ENCODE measurements at places on chromosomes 2 and 18. TPM values are rescaled to one million over a fixed set of nuclear protein-coding genes. Genes with fewer than 3 reads are reported as not detected.
A peak's percentile ranks its signal among the peaks of the same experiment; 100 is the strongest.

The CIB4 gene
- not detected for total RNA-seq

The DRC1 gene
- not detected for total RNA-seq

The DTNA gene
- total RNA-seq, result 0.53 TPM

The DQX1 gene
- total RNA-seq, result 0.40 TPM

The FAM98A gene
- total RNA-seq, result 42.9 TPM

The NAB1 gene
- total RNA-seq, result 43.6 TPM

The HES6 gene
- total RNA-seq, result 1.8 TPM

- DNase-seq, result no peak
Measured at GRCh38 chr2:118830118-118830517, 17.3 kb downstream of the EN1 start.

- DNase-seq, result no peak
Measured at GRCh38 chr18:75478996-75479880, 51.7 kb upstream of the SMIM21 start.

GRCh38 chr2:195521589-195521988 lies 135.4 kb upstream of the SLC39A10 start:
- DNase-seq, result no peak

DNA sequence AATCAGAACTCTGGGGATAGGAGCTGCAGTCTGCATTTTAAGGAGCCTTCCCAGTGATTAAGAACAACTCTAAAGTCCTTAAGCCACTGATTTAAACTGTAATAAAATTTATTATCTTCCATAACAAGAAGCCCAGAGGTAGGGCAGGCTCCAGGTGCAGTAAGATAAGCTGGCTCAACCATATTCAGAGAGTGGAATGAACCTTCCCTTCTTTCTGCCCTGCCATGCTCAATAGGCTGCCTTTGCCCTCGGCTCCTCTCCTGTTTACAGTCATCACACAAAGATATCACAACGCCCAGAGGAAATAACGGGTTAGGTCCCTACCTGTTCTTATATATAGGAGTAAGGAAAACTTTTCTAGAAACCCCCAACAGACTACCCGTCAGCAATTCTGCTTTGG lies 90.5 kb upstream of the CDCA7 start:
- no peak for DNase-seq

DNA sequence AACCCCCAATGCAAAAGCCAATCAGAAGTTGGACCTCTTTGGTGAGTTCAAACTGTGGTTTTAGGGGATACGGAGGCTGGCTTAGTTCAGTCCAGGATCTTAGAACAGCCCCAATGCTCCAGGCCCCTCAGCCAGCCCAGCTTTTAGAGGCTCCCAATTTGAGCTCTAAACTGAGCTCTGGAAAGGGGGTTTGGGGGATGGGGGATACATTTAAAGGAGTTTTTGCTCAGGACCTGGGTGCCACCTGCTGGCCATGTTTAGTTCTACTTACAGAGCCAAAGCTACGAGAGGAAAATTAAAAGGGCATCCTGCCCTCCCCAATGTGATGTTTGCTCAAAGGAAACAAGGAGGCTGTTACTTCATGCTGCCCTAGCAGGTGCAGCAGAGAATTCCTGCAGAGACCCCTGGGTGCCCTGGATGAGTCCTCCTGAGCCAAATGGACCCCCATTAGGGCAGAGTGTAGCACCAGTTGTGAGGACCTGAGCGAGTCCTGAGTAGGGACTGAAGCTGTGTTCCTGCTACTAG lies 15.9 kb upstream of the TMEM214 start:
- DNase-seq, result peak; percentile 69

GRCh38 chr18:4319738-4320677 lies 135.1 kb downstream of the DLGAP1 start:
- DNase-seq, result no peak

DNA sequence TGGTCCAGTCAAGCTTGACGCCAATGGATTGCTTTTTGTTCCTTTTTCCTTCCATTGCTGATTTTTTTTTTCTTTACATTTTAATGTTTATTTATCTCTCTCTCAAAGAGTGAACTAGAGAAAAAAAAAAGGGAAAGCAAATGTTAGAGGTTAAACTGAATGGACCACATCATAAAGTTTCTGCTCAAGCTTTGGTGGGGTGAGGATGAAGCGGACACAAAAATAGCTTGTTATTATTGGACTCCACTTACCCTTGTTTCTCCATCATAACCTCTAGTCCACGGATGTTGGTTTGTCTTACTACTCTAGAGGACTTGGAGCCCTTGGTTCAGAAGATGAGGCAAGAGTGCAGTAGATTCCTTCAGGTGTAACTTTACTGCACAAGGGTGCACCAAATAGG lies 27.6 kb upstream of the CERS6 start:
- DNase-seq, result no peak

DNA sequence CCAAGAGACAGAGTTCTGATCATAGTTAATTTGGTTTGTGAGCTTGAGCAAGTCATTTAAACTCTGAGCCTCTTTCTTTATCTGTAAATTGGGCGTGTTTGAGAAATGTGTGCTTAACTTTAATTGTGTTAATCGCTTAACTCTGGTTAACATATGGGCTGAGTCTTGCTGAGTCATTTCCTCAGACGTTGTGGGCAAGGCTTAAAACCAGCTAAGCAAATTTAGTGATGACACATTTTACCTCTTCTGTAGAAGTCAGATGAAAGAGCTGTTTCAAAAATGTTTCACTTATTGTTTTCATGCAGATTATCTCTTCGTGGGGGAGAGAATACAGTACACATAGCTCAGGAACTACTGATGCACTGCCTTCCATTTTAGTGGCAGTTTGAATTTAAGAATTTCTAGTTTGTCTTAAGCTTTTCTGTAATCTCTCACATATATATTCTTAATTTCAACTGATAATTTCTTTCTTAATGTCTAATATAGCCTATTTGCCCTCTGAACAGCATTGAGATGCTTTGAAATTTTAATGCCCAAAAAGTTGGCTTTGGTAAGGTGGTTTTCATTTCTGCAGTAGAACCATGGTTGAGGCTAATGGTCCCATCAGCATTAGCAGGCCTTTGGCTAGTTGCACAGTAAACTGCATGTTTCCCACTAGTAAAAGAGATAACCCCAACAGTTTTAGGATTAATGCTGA lies 34.9 kb downstream of the RAB10 start:
- peak; percentile 73 for DNase-seq

GRCh38 chr2:46331109-46331766 lies 34.0 kb downstream of the EPAS1 start:
- DNase-seq, result no peak

- no peak for DNase-seq
Measured at GRCh38 chr2:61928826-61929461, 23.5 kb downstream of the COMMD1 start.

DNA sequence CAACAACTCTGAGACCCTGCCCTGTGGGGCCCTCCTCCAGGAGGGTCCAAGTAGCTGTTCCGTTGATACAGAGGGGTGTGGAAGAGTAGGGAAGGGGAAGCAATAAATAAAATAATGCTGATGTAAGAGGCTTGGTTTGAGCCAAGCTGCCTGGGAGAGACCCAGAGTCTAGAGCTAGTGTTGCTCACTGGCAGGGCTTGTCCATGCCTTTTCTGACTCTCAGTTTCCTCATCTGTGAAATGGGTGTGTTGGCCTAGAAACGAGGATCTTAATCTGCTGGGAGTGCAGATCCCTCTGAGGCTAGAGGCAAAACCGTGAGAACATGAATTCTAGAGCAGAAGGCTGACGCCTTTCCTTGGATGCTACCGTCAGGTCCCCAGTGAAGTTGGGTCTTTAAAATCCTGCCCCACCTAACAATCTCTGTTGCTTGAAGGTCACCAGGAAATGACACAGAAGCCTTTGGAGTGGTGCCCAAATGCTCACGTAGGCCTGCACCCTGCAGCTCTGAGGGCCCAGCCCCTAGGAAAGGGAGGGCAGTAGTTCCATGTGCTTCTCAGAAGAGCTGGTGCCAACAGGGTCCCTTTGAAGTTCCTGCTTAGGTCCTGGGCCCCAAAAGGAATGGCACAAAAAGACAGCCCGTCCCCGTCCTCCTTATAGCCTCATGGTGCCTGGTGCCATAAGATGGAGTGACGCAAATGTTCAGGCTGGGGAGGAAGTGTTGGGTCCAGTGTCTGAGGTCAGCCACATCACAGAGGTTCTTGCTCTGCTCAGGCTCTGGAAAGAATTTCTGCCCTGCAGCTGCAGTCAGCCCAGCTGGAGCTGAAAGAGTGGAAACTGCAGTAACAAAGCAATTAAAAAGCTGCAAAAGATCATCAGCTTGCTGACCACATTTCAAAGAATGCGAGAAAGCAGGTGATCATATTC lies 73.2 kb upstream of the SMAD2 start:
- no peak for DNase-seq

- no peak for DNase-seq
Measured at GRCh38 chr2:170679607-170680079, 35.5 kb upstream of the SP5 start.

DNA sequence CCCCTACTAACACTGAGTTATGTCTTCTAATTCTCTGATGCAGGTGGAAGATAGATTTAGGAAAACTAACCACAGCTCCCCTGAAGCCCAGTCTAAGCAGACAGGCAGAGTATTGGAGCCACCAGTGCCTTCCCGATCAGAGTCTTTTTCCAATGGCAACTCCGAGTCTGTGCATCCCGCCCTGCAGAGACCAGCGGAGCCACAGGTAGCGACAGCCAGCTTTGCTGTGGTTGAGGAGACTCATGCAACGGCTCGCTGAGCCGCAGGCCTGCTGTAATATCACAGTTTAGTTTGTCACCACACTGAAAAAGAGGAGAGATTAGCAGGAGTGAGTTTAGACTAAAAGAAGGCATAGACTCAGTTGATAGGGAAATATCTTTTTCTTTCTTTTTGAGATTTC lies 131.0 kb upstream of the IL1R2 start:
- DNase-seq, result no peak

- no peak for DNase-seq
Measured at GRCh38 chr2:105629634-105630033, 115.1 kb upstream of the NCK2 start.

DNA sequence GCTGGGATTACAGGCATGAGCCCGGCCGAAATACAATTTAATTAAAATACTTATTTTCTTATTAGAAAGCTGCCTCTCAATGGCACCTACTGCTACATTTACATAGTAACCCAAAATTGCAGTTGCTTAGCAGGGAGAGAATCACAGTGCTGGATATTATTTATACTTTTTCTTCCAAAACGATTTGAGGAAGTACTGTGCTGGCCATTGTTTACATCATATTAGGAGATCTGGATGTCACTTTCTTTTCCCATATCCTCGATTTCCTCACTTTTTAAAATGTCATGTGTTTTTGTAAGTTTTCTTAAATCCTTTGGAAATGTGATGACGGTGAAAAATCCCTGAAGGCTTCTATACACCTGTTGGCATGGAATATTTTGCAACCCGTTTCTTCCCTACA lies 3.4 kb upstream of the SP3 start:
- no peak for DNase-seq

DNA sequence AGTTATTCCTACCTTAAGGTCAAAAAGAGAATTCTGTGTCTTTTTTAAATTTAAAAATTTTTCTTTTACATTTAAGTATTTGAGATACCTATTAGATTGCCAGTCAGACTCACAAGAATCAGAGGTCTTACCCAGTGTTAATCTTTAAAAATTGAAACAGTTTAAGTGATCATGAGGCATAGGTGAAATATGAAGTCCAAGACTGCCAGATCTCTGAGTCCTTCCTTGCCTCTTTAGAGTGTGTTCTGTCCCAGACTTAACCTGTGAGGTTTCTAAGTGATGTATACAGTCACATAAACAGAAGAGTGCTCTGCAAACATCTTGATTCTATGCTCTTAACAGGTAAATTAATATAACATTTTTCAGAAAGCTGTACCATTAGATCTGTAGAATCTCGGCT lies 40.6 kb downstream of the ACTR3 start:
- DNase-seq, result no peak

DNA sequence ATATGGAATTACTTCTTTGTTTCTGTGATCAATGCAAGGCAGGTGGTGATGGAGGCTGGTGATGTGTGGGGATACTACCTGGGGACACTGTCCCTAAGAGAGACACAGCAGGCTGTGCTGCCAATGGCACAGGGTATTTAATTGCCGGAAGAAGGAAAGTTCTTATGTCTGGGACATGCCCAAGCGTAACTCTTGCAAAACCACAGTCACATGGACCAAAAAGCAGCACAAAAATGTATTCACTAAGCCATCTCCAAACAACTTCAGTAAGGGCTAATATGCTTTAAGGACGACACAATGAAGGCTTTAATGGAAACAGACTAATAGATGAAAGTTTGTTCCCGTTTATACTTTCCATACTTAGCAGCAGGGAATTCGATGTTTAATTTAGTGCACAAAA lies 49.7 kb upstream of the AP1S3 start:
- no peak for DNase-seq

GRCh38 chr2:241560883-241561474 lies 2.4 kb downstream of the BOK start:
- no peak for DNase-seq

DNA sequence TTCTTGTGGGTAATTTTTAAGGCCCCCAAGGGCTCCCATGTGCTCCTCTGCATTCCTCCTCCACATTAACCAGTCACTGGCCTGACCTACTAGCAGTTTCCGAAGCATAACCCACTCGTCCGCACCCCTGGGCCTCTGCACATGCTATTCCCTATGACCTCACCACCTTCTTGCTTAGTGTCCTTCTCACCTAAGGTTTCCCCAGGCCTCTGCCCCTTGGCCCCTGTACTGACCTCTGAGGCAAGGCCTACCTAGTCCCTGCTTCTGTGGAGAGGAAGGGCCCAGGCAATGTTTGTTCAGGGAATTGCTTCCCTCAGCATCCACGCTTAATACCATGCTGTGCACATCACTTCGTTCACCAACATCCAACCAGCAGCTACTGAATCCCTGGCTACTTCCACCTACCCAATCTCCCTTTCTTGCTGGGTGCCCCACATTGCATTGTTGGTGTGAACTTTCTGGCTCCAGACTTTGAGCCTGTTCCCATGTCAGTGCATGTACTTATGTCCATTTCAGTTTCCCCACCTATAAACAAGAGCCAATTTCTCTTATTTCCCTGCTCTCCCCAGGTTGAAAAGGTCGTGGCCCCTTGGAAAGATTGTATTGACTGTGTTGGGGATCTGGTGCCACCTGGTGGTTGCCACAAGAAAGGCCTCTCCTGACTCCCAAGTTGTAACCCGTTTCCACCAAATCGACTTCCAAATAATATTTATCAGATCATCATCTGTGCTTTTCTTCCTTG lies 19.2 kb upstream of the TMEM177 start:
- DNase-seq, result peak; percentile 71

DNA sequence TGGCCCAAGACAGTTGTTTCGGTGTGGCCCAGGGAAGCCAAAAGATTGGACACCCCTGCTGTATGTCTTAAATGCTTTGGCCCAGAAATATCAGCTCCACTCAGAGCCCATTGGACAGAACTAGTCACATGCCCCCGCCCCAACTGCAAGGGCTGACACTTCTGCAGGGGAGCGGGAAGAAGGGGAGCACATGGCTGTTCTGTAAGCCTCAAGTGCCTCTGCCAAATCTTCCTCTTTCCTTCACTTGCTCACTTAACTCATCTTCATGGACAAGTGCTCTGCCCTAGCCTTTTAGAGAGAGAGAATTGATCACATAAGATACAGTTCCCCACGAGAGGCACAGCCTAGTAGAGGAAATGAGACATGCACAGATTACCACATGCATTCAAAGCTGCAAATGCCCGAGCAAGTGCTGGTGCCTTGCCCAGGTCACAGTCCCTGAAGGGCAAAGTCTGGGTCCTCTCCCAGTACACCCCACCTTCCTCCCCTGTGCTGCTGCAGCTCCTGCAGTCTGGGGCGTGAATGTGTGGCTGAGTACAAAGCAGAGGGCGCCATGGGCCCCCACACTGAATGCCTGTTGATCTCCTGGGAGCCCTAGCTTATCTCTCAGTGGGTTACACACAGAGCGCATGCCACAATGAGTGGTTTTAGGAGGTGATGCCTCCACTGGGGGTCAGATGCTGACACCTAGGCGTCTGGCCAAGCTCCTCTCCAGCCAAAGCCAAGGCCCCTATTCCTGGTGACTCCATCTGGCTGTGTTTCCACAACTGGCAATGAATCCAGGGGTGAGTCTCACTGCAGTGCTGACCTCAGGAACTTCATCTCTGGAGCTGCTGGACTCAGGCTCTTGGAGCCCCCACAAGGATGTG lies 135.3 kb downstream of the CTIF start:
- DNase-seq, result no peak
